COLO829 (cell line): ENCODE measurements at places on chromosomes 2 and 18.

GRCh38 chr2:190098851-190099250 lies 36.3 kb upstream of the MSTN start:
- no peak for DNase-seq

DNA sequence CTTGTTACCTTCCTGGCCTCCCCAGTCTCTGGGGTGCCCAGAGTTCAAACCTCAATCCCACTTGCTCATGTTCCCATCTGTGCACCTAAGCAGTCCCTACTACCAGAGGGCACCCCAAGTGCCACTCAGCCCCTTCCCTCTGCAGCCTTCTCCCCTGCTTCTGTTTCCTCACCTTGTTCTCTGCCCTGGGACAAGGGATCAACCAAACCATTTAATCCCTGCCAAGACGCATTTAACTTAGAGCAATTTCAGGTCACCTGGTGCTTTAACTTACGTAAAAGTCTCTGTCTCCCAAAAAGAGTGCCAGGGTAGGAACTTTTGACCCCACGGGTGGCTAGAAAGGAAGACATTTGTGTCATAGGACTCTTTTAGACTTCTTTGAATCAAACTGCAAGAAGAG lies 67.2 kb downstream of the SRD5A2 start:
- DNase-seq, result no peak

DNA sequence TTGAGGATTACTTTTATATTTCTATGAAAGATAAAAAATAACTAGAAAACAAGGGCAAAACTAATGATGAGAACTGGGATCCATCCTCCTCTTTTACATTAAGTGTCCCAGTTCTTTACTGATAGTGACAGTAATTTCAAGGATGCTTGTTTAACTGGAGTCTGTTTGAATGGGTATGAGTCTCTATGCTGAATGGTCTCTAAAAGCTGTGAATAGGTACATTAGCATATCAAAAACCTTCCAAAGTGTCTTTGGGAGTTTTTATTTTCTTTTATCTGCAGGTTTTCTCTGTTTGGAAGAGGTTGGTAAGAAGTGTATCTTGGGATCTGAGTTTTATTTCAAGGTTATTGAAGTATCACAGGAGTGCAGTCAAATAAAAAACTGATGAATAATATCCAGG lies 30.0 kb downstream of the DSEL start:
- DNase-seq, result no peak

- DNase-seq, result no peak
Measured at GRCh38 chr2:125167152-125167551, 1142.1 kb downstream of the CNTNAP5 start.

- DNase-seq, result no peak
Measured at GRCh38 chr18:35547008-35547605, 34.4 kb upstream of the GALNT1 start.

DNA sequence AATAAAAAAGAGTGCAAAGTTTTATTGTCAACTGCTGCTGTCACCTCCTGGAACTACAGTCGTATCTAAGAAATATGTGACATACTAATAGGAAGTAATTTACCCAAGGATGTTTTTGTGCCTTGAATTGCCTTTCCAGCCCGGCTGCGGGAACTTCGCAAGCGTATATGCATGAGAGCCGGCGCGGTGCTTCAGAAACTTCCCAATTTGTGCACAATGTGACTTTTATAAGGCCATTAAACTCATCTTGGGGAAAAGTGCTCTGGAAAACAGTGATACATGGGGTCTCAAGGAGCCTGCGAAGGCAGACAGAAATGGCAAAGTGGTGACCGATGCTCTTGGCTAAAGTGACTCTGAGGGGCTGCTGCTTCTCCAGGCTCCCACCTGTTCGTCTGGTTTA lies 41.7 kb upstream of the CELF4 start:
- no peak for DNase-seq

- no peak for DNase-seq
Measured at GRCh38 chr2:105671156-105671555, 73.6 kb upstream of the NCK2 start.

DNA sequence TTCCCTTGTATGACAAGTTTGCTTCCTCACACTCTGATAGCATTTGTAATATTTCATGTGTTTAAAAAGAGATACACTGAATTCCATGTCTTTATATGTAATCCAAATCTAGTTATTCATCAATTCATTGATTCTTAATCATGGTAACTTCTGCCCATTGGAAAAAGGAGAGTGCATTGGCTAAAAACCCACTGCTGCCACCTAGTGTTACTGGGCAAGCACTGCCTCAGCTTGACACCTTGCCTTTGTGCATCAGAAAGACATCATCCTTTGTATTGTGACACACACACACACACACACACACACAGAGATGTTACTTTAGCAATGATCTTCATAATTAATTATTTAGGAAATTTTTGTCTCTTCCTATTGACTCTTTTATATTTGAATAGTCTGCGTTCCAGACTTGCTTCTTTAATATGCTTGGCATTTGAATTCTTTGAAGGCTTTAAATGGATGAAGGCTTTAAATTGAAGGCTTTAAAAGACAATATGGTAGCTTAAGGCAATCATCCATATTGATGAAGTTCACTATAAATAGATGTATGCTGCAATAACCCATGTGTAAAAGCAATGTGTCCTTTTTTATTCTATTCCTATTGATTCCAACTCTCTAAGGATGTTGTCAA lies 414.2 kb upstream of the CHST9 start:
- peak; percentile 43 for DNase-seq

DNA sequence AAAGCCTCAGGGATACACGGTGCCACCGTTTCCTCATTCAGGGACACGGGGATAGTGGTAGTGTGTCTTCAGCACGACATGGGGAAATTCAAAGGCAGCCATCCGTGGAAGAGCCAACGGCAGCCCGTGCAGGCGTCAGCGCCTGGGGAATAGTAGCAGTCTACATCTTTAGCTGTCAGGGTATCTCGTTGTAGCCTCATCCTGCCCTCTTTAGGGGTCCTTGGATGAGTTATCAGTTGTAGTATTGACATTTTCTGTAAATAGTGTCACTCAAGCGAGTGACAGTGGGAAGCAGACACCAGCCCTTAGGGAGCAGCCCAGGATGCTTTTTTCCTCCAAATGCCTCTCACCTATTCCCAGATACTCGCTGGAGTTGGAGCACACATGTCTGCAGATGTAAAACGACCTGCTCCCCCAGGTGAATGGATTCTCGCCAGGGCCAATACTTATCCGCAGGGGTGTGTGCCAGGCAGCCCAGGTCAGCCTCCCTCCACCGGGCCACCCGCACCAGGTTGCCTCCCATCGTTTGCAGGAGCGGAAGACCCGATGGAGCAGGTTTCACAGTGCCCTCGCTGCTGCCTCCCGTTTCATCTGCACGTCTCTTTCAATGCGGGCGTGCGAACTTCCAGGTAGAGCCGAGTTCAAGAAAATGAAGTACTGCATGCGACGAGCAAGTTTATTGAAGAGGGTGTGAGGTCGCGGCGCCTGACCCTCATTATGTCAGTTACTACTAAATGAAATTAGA lies 41.0 kb downstream of the AGAP1 start:
- DNase-seq, result no peak

GRCh38 chr18:45169610-45170009 lies 445.7 kb upstream of the SLC14A2 start:
- DNase-seq, result peak; percentile 63
